ENCODE measurements at places on chromosomes 13 and 19.
A peak's percentile ranks its signal among the peaks of the same experiment; 100 is the strongest.

DNA sequence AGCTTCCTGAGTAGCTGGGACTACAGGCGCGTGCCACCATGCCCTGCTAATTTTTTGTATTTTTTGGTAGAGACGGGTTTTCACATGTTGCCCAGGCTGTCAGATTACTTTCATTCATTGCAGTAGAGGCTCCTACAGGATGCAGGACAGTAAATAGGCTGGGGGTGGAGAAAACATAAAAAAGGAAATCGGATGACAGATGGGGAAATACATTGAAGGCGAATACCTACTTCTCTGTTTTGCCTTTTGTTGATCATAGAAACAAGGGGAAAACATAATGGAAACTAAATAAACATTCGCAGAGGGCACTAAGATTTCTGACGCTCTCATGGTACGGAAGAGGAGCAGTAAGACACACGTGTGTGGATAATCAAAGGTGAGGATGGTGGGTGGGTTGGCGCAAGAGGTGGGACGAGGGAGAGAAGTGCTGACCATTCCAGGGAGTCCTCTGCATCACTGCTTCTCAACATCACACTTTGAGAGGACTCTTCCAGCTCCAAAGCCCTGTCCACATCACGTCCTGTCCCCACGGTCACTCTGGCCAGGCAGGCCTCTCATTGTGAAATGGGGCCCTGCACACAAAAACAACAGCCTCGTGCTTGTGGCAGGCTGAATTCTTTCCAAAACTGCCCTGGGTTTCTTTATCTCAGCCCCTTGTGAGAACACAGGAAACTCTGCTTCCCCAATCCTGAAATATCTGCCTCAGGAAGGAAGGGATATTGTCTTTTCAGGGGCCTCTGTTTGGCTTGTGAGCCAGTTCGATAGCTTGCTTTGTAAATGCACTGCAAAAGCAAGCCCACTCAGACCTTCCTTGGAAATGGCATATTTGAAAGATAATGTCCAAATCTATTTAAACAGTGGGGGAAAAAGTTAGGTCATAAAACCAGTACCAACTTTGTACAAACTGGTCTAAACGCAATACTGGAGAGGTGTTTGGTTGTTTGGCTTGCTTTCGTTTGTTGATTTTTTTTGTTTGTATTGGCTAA, 188.5 kb downstream of the FOXO1 start:
- DNase-seq, result no peak

DNA sequence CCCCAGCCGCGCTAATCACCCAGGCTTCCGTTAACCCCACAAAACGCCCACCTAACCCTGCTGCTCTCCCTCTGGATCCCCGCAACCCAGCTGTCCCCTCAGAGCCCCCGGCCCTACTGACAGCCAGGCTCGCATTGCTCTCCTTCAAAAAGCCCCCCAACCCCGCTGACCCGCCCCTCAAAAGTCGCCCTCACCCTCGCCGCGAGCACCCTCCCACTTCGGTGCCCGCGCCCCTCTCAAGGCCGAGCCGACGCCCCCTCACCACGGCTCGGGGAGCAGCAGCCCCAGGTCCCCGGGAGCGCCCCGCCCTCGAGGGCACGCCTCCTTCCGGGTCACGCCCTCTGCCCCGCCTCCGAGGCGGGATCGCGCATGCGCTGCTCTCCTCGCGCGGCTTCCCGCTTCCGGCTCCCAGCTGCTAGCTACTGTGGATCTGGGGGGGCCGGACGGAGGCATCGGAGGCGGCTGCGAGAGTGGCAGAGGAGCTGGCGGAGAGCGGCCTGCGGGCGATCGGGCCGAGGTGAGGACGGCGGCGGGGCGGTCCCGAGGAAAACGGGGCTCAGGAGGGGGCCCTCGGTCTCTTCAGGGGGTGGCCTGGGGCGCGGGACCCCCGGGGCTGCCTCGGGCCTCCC, 46.1 kb downstream of the ARHGEF18 start:
- peak; percentile 70 for DNase-seq

DNA sequence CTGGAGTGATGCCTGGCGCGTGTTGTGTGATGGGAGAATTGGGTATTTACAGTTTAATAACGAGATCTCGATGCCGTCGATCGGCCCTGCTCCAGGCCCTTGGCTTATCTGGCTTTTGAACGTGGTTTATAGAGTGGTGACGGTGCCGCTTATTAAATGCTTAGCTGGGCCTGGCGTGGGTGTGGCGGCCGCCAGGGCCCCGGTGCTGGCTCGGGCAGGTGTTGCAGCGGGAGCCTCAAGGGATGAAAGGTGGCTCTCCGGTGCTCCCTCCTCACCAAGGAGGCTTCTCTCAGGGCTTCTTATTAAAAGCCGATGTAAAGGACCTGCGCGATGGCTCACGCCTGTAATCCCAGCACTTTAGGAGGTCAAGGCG, 173.8 kb downstream of the KDM4B start:
- DNase-seq, result no peak

DNA sequence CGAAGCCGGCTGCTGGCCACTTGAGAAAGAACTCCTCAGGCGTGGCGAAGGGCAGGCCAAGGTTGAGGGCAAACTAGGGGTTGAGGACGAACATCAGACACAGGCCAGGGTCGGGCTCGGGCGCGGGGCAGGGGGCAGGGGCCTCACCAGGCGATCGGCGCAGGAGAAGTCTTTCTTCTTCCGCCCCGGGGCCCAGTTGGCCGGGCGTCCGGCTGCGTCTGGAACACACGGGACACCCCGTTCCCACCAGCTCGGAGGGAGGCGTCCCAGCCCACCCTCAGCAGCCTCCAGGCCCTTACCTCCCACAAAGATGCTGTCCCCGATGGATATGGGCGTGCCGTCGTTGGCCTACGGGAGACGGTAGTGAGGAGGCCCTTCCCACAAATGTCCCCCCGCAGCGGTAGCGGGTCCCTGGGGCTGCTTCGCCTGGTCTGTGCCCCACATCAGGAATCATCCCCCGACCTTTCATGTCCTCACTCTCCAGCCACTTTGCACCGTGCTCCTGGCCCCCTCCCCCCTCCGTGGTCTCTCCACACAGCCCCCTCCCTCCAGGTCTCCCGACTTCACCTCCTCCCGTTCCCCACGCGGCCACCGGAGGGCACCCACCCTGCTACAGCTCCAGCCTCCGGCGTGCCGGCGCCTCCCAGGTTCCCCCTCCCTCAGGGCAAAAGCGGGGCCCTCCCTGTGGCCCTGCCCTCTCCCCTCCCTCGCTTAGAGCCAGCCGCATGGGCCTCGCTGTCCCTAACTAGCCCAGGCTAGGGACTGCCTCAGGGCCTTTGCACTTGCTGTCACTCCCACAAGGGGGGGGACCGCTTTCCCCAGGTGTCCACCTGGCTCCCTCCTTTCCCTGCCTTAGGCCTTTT, 4.8 kb downstream of the PNKP start:
- no peak for DNase-seq

DNA sequence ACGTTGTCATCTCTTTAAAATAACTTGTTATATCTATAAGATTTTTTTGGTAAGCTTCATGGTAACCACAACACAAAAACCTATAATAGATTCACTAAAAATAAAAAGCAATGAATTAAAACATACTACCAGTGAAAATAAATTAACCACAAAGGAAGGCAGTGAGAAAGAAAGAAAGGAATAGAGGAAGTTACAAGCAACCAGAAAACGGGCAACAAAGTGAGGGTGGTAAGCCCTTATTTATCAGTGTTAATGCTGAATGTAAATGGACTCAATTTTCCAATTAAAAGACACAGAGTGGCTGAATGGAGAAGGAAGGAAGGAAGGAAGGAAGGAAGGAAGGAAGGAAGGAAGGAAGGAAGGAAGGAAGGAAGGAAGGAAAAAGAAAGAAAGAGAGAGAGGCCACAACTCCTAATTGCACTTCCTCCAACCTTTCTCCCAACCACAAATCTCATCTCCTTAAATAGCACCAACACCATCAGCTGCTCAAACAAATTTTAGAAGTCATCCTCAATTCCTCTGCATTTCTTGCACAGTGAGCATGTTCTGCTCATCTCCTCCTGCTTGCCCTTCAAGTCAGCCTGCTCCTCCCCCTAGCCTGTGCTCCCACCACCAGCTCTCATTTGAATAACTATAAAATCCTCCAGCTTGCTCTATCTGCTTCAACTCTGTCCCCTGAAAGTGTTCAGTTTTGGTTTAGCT, 48.6 kb downstream of the CCNA1 start:
- DNase-seq, result no peak

DNA sequence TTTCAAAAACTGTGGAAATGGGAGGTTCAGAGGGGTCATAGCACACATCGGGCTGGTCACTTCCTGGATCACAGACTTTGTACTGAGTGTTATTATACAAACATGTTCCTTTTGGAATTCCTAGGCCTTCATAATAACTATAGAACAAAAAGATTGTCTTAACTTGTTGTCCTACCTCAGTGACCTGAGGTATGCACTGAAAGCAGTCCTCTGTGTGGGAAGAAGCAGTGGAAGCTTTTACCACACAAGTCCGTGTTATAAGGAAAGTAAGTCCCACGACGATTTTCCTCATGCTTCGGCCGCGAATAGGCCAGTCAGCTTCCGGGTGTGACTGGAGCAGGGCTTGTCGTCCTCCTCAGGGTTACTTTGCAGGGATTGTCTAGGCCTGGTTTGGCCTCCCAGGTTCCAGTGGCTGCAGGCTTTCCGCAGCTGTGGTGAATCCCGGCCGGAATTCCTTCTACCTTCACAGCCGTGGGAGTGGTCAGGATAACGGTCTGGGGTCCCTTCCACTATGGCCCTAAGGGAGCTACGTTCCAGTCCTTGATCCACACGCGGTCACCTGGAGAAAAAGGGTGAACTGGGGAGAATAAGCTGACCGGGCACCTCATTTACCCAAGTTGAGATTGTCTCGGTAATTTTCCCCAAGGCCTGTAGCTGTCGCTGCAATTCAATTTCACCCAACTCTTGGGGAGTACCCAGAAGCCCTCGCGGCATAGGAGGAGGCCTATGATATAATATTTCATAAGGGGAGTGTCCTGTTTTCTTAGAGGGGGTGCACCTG, 16.0 kb downstream of the NAPSA start:
- DNase-seq, result no peak

DNA sequence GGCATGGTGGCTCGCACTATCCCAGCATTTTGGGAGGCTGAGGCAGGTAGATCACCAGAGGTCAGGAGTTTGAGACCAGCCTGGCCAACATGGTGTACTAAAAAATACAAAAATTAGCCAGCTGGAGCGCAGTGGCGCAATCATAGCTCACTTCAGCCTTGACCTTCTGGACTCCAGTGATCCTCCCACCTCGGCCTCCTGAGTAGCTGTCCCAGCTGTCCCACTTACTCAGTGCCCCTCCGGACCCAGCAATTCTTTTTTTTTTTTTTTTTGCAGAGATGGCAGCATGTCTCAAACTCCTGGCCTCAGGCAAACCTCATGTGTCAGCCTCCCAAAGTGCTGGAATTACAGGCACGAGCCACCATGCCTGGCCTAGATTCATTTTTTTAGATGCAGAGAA, 2.3 kb upstream of the ADAT3 start:
- no peak for DNase-seq

DNA sequence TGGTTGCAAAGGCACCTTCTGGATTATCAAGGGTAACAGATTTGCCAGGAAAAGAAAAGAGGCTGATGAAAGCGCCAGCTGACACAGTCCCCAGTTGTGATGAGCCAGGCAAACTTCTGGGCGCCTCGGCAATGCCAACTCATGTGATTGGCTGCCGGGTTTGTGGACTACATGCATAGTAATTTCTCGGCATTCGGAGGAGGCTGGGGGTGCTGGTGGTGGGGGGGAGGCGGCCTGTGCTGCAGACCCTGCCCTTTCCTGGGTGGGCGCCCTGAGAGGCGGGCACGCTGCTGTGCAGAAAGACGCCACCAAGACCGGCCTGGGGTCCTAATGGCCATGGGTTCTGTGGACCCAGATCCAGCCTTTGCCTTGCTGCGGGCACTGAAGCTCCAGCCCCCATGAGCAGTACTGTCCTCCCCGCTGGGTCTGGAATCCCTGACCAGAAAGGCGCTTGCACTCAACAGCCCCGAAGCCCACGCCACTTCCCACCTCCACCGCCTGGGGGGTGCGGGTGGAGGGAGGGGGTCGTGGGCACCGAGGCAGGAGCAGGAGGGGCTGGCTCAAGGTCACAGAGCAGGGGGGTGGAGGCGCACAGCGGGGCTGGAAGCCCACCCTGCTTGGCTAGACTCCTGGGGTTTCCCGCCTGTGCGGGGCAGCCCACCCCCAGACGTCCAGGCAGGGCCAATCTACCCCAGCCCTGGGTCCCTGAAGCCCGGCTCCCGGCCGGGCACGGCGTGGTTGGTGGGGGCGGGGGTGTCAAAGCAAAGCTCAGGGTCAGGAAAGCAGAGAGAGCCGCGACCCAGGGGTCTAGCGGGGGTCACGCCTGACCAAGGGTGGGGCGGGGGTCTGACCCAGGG, 1.0 kb downstream of the DIRAS1 start:
- no peak for DNase-seq

- no peak for DNase-seq
Observed at GRCh38 chr19:2434267-2434666, 6.9 kb upstream of the TIMM13 start.

DNA sequence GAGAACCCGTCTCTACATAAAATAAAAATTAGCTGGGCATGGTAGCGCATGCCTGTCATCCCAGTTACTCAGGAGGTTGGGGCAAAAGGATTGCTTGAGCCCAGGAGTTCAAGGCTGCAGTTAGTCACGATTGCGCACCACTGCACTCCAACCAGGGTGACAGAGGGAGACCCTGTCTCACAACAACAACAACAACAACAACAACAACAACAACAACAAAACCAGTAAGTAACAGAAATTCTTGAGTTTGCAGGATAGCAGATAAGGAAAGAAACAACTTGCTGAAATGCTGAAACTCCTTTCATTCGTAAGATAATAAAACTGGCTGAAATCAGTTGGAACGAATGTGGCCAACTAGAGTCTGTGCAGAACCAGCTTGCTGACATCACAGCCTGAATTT, 23.1 kb upstream of the URI1 start:
- no peak for DNase-seq

DNA sequence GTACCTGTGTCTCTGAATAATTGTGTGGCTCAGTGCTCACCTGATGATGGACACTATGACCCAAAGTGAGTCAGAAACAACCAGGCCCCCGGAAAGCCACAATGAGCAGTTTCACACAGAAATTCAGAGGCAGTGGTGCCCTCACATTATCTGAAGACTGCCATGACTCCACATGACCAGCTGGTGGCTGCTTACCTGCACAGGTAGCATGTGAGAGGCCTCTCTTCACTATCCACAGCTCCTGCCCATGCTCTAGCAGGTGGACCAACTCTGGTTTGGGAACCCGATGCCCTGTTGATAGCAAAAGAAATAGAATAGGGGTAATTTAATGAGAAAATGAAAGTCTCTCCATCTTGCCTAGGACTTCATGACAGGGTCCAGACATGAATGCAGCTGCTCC, 7.2 kb downstream of the ZNF550 start:
- DNase-seq, result no peak

Measured in astrocyte of the cerebellum (primary cell).